ENCODE measurements at places on chromosomes 3 and 15. TPM values are rescaled to one million over a fixed set of nuclear protein-coding genes. Genes with fewer than 3 reads are reported as not detected.
A peak's percentile ranks its signal among the peaks of the same experiment; 100 is the strongest.

- DNase-seq = no peak
Measured at GRCh38 chr15:70159001-70159712, 61.4 kb upstream of the TLE3 start.

DNA sequence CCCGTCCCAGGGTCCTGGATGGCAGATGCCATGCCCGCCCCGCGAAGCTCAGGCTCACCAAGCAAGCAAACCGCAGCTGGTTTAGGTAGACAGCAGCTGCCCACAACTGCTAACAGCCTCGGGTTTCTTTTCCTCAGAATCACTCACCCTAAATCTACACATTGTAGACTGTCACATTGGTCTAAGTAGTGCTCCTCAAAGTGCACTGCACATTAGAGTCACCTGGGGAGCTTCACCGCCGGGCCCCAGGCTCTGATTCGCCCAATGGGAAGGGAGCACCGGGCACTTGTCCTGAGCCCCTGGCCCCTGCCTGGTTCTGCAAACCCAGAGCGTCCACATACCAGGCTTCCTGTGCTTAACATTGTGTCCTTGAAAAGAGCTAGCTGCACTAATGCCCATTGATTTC lies 752 bp downstream of the OCA2 start:
- no peak for DNase-seq

GRCh38 chr3:23888617-23889228 lies 28.1 kb downstream of the NKIRAS1 start:
- DNase-seq = peak; percentile 25

- DNase-seq = no peak
Measured at GRCh38 chr3:110625201-110625747, 446.3 kb upstream of the NECTIN3 start.

DNA sequence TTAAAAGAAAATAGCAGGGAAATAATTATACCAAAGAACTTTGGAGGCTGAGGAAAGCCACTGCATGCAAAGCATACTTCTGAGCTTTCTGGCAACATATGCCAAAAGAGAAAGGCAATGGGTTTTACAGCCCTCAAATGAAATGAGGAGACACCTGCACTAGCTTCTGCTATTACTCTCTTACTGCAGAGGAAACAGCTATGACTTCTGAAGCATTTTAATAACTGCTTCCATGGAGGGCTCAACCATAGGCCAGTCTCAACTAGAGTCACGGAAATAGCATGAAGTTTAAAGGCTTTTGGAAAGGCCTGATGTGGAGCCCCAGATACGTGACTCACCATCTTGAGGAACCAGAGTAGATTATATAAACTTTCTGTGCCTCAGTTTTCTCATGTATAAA lies 114.8 kb downstream of the OXNAD1 start:
- DNase-seq = no peak

DNA sequence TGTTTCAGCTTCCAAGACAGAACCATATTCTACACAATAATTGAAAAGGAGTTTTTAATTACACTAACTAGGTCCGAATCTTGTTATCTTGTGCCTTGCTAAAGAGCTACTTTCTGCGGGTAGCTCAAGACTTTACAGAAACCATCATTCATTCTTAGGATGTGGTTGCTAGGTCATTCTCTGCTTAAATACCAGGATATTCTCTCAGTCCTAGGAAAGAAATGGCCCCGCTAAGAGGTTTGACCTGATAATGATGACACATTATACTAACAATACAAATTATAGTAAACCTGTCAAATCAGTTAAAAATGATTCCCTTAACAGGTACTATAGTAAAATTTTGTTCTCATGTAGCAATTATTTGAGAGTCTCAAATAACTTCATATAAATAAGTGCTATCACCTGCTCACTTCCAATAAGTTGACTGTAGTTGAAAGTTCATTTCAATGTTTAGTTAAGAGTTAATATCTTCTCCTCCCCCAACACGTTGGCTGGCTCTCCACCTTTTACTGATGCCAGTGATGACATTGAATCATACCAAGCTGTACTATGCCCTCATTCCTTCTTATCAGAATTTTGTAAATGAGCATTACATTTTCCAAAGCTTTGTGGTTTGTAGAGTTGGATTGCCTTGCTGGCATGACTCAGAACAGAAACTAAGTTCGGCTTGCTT lies 3.6 kb upstream of the C3orf85 start:
- DNase-seq = peak; percentile 15

DNA sequence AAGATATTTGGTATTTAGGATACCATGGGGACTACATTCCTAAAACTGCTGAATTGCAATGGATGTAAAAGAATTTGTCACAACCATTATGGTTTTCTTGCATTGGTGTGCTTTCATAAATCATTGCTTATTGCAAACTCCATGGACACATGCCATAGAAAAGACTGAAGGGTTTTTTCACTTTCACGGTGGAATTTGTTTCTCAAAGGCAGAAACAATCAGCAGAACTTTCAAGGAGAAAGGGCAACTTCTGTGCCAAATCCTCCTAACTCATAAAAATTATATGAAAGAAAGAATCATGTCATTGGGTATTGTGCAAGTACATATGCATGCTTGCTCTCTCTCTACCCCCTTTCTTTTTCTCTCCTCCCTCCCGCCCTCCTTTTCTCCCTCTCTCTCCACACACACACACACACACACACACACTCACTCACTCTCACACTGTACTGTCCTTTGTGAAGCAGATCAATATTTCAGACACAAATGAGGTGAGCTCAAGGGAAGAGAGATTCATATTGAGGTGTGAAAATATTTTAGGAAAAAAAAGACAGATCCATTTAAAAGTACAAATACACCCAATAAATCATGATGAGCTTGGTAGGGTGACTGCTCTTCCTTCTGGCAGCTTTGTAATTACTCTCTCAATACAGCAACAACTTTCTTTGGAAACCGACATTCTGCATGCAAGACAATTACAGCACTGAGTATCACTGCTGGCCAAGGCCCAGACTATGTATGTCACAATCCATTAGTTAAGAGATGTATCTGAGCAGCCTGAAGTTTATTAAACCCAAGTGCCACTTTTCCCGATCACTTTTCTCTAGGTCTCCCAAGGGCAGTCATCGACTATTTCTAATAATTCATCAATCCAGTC lies 492.6 kb downstream of the TUSC7 start:
- DNase-seq = no peak

- DNase-seq = peak; percentile 8
Measured at GRCh38 chr3:21752749-21753347, 1.8 kb upstream of the ZNF385D start.

DNA sequence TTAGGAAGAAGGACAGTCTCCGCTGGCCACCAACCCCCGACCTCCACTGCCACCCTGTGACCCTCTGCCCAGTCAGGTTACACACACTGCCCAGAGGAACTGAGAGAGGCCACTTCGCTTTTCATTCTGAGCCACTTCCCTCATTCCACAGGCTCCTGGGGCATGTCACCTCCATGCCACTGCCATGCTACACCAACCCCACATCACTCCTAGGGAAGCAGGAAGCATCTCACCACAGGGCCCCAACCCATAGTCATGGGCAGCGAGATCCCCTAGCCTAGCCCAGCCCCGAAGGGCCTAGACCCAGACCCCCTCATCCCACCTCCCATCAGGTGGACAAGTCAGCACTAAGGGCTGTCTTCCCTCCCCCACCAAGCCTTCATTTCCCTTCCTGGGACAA lies 1.4 kb downstream of the PLCB2 start:
- DNase-seq = no peak

DNA sequence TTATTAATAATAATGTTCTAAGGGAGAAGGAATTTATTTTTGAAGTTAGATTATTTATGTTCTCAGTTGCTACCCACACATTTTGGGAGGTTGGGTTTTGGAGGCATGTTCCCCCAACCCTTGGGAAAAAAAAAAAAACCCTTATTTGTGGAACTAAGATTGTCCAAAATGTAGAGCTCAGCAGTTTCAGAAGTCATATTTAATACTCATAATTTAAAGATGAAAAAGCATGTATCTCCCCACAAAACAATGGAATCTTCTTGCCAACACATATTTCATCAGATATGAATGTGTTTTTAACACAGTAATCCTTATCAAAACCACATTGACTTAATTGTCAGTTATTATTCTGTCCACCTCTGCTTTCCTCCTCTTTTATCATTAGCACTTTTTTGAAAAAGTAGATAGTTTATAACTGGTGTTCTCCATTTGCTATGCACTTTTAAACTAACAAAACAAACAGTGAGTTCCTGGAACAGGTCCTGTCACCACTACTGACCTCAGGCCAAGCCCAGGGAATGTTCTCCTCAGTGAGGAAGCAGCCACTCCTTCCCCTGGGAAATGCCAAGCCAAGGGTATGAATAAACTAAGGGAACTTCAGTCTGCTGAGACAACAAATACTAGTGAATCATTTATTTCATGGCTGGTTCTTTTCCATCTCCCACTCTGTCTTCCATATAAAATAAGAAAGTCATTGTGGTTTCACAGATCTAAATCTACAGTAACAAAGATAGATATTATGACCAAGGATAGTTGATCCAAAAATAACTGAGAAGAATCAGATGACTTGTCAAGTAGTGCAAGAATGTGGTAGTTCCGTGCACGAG lies 414.4 kb upstream of the ALCAM start:
- DNase-seq = peak; percentile 28

GRCh38 chr3:57173687-57174086 lies 8.5 kb upstream of the IL17RD start:
- DNase-seq = no peak

The GOLGA6A gene
- not detected for total RNA-seq

The TMEM40 gene
- total RNA-seq = 0.98 TPM

The STRA6 gene
- total RNA-seq = 5.9 TPM

The SERPINI2 gene
- not detected for total RNA-seq

The SLCO2A1 gene
- not detected for total RNA-seq

The PP2D1 gene
- not detected for total RNA-seq

The ITIH3 gene
- total RNA-seq = not detected

The GCSAM gene
- not detected for total RNA-seq

Data from Calu3 (cell line).